ENCODE measurements at places on chromosomes 6 and 20.

DNA sequence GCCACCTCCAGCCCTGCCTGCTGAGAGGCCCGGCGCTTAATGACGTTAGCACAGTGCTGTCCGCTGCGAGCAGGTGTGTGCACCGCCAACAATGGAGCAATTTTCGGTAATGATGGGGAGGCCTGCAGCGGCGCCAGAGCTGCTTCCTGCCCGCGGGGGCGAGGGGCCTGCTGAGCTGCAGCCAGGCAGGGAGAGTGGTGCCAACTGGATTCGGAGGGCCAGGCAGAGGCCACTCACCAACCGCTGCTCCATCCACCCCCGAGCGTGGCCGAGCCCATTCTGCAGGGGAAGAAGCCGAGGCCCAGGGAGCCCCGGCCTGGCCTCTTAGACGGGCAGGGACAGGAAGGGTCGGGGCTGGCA is 9.6 kb downstream of the HRH3 start:
- no peak for DNase-seq

- no peak for DNase-seq
Observed at GRCh38 chr6:42394881-42395620, 56.7 kb downstream of the TRERF1 start.

DNA sequence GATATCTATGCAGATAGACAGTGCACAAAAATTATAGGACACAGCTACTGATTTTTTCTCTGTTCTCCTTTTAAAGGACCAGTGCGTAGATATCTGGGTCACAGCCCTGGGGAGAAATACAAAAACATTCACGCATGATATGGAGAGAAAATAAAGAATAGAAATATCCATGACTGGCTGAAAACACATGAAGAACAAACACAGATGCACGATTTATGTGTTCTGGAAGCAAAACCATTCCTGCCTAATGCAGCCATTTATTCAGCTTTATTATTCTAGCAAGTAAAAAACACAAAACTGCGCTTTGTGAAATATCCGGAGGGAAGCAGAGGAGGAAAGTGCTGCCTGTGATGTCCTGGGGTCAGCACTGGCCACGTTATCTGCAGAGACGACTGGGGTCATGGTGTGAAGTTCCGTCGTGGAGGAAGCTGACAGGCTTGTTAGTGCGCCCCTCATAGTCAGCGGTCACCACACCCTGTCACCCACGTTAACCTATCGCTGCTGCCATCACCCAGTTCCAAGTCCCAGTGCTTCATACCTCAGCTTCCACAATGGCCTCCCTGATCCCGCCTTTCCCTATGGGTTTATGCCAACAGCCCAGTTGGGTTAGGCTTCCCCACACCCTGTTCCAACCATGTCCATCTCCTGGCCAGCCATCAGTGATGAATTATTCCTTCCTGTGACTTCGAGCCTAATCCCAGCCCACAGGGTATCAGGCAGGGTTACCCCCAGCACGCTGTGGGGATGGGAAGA is 86.6 kb upstream of the RPS6KA2 start:
- DNase-seq, result no peak

- peak; percentile 9 for DNase-seq
Observed at GRCh38 chr6:132391391-132392269, 9.6 kb downstream of the MOXD1 start.

- no peak for DNase-seq
Observed at GRCh38 chr6:156865019-156865629, 87.9 kb downstream of the ARID1B start.

- DNase-seq, result no peak
Observed at GRCh38 chr6:101351173-101351572, 42.3 kb upstream of the GRIK2 start.

- no peak for DNase-seq
Observed at GRCh38 chr6:169445661-169446581, 192.3 kb upstream of the THBS2 start.

- DNase-seq, result no peak
Observed at GRCh38 chr20:48002517-48002970, 217.3 kb upstream of the SULF2 start.

- no peak for DNase-seq
Observed at GRCh38 chr6:43938178-43939105, 168.4 kb downstream of the VEGFA start.

GRCh38 chr20:5078399-5078958 is 41.3 kb downstream of the PCNA start:
- no peak for DNase-seq

- DNase-seq, result no peak
Observed at GRCh38 chr6:111162504-111162903, 75.2 kb downstream of the SLC16A10 start.

DNA sequence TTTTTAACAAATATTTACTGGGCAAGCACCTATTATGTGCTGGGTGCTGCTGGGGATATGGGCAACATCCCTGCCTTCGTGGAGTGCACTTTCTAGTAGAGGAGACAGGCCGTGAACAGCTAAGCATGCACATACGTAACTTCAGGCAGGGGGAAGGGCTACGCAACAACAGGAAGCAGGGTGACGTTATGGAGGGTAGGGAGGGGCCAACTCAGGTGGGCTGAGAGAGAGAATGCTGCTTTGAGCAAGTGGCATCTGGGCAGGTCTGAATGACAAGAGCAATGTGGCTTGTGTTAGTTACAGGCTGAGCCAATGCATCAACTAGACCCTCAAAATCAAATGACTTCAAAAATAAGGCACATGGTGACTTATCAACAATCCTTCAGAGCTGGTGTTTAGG is 112.1 kb downstream of the CDC5L start:
- DNase-seq, result no peak

GRCh38 chr6:135328136-135328535 is 147.0 kb downstream of the MYB start:
- no peak for DNase-seq

DNA sequence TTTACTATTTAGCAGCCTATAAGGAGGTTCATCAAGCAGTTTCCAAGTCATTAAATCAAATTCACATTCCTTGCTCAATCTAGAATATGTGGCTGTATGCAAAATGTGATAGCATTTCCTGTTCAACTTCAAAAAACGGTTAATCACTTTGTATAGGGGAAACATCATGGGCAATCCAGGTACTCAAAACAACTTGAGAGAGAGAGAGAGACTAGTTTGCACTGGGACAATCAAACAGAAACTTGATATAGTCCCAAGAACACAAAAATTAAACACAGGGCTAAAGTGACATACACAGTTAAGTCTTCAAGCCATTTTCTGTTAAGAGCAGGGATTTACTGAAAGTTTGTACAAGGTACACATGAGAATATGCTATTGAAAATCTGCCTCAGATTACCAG is 7.4 kb downstream of the CPNE1 start:
- DNase-seq, result no peak

DNA sequence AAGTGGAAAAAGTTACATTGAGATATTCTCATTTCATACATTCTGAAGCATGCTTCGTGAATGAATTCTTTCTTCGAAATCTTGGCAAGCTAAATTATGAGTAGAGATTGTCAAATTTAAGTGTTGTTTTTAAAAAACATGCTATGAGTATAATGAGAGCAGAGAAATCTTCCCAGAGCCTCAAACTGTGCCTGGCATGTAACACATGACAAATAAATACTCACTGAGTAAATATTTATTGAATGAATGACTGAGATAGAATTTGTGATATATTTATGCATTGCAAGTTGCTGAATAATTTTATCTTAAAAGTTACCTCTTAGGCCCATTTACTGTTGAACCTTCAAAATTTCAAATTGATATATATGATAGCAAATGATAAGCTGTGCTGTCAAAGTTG is 24.7 kb upstream of the CD2AP start:
- no peak for DNase-seq

GRCh38 chr6:131225959-131226358 is 90.7 kb downstream of the AKAP7 start:
- DNase-seq, result no peak

DNA sequence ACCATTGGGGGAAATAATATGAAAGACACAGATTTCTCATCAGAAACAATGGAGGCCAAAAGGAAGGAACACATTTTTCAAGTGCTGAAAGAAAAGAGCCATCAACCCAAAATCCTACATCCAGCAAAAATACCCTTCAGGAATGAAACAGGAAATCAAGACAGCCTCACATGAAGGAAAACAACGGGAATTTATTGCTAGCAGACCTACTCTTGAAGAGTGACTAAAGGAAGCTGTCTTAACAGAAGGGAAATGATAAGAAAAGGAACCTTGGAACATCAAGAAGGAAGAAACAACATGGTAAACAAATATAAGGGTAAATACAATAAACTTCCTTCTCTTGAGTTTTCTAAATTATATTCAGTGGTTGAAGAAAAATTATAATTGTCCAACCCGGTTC is 44.2 kb downstream of the RNF24 start:
- DNase-seq, result no peak

- DNase-seq, result peak; percentile 29
Observed at GRCh38 chr6:140462453-140463311, 1088.2 kb upstream of the CITED2 start.

DNA sequence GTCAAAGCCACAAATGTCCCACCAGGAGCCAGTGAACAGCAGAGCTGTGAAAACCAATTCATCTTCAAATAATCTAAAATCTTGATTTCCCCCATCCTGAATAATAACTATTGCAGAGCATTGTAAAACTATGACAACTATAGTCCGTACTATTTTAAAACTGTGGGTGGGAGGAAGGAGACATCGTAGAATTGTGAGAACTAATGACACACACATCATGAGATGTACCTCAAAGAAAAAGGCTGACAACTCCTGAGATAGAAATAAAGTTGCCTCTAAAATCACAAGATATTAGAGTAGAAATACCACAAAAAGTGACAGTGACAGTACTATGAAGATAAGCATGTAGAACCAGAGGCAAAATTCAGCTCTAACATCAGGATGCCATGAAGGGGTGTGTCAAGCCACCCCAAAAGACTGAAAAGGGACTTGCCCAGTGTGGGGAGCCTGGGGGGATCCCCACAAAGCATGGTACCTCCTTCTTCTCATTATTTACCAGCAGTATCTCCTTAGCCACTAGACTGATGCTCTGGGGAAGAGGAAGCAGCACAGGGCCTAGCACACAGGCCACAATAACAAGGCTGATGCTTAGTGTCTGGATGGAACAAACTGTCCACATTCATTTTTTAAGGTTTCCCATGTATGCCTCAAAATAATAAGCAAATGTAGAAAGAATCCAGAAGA is 13.4 kb downstream of the NAPB start:
- DNase-seq, result no peak

GRCh38 chr6:121436274-121436857 is 920 bp downstream of the GJA1 start:
- no peak for DNase-seq

- no peak for DNase-seq
Observed at GRCh38 chr6:137950581-137950980, 83.5 kb downstream of the TNFAIP3 start.

- DNase-seq, result no peak
Observed at GRCh38 chr6:155968921-155969320, 513.3 kb upstream of the NOX3 start.

- DNase-seq, result no peak
Observed at GRCh38 chr6:139520321-139520768, 145.9 kb upstream of the CITED2 start.

- no peak for DNase-seq
Observed at GRCh38 chr20:37971561-37972127, 61.6 kb downstream of the TTI1 start.

DNA sequence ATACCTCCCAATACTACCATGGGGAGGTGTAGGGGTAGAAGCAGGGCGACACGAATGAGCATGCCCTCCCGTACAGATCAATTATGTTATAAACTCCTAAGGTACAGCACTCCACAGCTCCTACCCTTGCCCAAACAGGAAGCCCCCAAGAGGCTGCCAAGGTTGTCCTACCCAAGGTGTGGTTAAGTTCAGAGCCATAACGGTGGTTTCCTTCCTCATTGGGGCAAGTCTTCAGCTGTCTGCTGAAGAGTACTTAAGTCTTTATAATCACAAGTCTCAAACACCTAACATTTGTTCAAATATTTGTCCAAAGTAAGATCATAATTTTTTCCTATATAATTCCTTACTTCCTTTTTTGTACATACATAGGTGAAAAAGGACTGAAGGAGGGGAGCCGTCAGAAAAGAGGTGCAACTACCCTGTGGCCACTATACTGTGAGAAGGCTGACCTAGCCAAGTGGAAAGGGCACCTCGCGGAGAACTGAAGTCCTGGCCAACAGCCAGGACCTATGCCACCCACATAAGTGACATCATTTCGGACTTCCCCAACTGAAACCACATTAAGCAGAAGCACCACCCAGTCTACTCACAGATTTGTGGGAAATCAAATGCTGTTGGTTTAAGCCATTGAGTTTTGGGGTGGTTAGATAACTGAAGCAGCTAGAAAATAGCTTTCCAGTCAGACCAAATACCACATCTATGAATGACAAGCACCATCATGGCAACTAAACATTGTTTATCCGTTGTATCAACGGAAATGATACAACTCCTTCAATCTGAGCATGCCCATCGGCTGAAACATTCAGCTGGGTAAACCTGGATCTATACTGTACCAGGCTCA is 2.9 kb upstream of the RAB22A start:
- DNase-seq, result no peak

GRCh38 chr20:61935926-61936700 is 129.6 kb downstream of the TAF4 start:
- DNase-seq, result no peak

GRCh38 chr20:50579511-50579910 is 69.3 kb downstream of the PTPN1 start:
- DNase-seq, result no peak

DNA sequence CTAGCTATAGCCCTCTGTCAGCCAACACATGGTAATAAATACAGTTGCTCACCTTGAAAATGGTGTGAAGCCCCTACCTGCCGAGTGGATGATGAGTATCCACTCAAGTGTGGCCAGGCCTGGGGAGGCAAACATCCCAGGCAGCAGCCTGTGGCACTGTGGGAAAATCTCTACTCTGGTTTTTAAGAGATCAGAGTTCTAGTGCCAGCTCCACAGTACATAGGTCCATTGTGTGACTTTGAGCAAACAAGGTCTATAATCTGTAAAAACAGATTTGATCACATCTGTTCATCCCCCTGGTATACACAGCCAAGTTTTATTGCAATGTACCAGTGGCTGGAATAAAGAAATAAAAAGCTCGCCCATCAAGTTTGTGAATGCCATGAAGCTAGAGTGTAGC is 82.7 kb upstream of the ARMC2 start:
- no peak for DNase-seq

DNA sequence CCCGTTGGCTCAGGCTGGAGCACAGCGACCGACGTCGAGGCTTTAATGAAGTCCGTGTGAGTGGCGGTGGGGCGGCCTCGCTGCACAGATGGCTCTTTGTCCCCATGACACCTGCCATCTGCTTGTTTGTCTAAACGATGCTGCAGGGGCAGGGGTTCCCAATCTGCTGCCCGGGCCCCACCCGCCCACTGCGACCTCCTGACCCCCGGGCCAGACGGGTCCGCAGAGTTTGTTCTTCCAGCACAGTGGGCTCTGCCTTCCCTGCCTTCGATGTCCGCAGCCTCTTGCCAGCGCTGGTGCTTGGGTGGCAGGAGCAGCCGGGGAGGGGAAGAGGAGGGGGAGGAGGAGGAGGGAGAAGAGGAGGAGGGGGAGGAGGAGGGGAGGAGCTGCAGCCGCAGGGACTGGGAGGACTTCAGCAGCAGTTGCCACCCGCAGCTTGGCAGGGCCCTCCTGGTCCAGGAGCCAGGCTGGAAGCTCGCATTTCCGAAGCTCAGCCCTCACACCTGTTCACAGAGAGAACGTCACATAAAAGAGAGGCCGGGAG is 210.0 kb downstream of the DLL1 start:
- DNase-seq, result no peak

GRCh38 chr6:18415671-18416340 is 28.7 kb downstream of the RNF144B start:
- no peak for DNase-seq
